Spinal cord (tissue), 10 donors: ENCODE measurements at places on chromosomes 5 and 9. TPM values are rescaled to one million over a fixed set of nuclear protein-coding genes. Genes with fewer than 3 reads are reported as not detected.

DNA sequence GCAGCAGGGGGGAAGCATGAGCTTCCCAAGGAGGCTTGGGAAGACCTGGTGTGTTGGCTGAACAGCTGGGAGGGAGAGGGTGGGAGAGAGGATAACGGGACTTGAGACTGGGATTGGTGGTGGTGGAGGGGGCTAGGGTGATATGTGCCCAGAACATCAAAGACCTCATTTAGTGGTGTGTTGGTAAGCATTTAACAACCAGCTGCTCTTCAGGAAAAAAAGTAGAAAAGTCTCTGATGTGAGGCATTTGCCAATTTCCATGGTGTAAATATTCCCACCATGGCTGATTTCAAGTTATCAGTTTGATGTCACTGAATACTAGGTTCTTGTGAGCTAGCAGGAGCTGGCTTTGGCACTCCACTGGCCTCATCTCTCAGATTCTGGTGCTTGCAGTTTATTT lies 170.8 kb downstream of the MACROH2A1 start:
- H3K27ac ChIP-seq, result no peak overlapping the region
- H3K4me1 ChIP-seq, result peaks cover 17% of the 10 kb centered on the region
- DNase-seq, result no peak
- H3K36me3 ChIP-seq, result no peaks in the 10 kb centered on the region

The TMEM8B gene
- 10.0 TPM for total RNA-seq

The KLHL3 gene
- 10.6 TPM for total RNA-seq

The AK1 gene
- 240 TPM for total RNA-seq

The TMEFF1 gene
- total RNA-seq, result 13.5 TPM

DNA sequence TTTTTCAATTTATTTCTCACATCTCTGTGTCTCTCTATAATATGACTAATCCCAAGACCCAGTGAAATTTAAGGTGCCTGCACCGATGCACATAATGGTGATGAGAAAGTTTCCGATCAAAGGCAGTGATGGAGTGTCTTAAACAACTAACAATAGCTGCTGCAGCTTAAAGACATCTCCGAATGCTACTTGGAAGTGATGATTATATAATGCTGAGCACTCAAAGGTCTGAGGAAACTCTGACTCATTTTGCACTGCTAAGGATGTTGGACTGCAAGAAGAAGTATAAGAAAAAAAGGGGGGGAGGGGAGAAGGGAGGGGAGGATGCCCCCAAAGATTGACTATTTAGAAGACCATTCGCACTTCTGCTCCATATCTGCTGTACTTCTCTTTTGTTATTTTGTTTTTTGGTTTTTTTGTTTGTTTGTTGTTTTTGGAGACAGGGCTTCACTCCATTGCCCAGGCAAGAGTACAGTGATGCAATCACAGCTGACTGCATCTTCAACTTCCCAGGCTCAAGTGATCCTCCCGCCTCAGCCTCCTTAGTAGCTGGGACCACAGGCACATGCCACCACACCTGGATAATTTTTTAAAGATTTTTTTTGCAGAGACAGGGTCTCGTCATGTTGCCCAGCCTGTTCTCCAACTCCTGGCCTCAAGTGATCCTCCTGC lies 192.2 kb downstream of the HSD17B3 start:
- H3K4me1 ChIP-seq, result peaks cover 5% of the 10 kb centered on the region
- H3K27me3 ChIP-seq, result no peaks in the 10 kb centered on the region
- no peak overlapping the region for H3K4me3 ChIP-seq
- no peak for DNase-seq
- H3K27ac ChIP-seq, result no peak overlapping the region
- no peaks in the 10 kb centered on the region for H3K36me3 ChIP-seq

GRCh38 chr9:33374634-33375237 lies 27.6 kb downstream of the AQP7 start:
- no peak overlapping the region for H3K27ac ChIP-seq
- peaks cover 10% of the 10 kb centered on the region for H3K4me1 ChIP-seq
- H3K4me3 ChIP-seq, result peak overlapping the region; percentile 9
- peaks cover 14% of the 10 kb centered on the region for H3K36me3 ChIP-seq
- no peaks in the 10 kb centered on the region for H3K27me3 ChIP-seq

The PTGES gene
- 2.5 TPM for total RNA-seq

DNA sequence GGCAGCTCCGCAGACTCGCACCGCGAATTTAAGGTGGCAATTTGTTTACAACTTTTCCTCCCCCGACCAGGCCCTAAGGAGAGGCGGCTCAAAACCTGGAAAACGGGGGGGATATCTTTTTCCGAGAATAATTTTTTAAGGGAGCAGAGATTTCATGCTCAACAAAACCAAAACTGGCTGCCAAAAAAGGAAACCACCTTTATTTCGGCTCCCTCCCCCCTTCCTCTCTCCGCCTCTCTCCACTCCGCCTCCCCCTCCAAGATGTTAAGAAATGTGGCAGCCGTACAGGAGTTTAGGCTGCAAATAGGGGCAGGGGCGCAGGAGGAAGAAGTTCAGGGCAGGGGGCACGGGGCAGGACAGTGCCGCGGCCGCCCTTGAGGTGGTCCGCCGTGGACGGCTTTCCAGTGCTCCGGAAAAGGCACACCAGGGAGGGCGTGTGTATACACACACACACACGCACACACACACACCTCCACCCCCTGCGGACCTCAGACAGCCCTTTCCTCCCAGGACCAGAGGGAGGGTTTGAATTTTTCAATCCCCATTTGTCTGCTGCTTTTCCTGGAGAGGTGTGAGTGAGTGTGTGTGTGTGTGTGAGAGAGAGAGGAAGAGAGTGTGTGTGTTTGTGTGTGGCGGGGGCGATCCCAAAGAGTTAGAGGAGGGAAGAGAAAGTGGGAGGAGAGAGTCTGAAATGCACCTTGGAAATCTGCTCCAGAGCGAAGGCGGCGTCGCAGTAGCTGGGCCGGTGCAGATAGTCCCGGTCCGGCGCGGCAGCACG lies 9.1 kb downstream of the PTCH1 start:
- no peak for DNase-seq
- H3K4me3 ChIP-seq, result peak overlapping the region; percentile 80
- H3K27ac ChIP-seq, result peak overlapping the region; percentile 94
- peaks cover 11% of the 10 kb centered on the region for H3K36me3 ChIP-seq
- H3K4me1 ChIP-seq, result peaks cover 13% of the 10 kb centered on the region

The BSPRY gene
- 0.33 TPM for total RNA-seq

DNA sequence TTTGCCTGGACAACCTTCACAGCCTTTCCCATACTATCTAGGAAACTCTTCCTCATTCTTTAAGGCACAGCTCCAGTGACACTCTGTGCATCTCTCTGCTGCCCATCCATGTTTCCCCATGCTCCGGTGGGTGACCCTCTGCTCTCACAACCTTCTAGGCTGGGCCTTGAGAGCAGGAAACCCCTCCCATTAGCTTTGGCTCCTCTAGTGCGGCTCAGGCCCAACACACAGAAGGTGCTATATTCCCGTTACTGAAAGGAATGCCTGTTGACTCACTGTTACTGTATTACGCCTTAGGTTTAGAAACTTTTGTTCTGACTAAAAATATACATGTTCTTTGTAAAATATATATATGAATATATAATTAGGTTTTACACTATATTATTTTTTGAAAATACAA lies 8.1 kb upstream of the CCL28 start:
- no peaks in the 10 kb centered on the region for H3K4me1 ChIP-seq
- H3K36me3 ChIP-seq, result no peaks in the 10 kb centered on the region
- no peak overlapping the region for H3K4me3 ChIP-seq
- no peaks in the 10 kb centered on the region for H3K27me3 ChIP-seq

DNA sequence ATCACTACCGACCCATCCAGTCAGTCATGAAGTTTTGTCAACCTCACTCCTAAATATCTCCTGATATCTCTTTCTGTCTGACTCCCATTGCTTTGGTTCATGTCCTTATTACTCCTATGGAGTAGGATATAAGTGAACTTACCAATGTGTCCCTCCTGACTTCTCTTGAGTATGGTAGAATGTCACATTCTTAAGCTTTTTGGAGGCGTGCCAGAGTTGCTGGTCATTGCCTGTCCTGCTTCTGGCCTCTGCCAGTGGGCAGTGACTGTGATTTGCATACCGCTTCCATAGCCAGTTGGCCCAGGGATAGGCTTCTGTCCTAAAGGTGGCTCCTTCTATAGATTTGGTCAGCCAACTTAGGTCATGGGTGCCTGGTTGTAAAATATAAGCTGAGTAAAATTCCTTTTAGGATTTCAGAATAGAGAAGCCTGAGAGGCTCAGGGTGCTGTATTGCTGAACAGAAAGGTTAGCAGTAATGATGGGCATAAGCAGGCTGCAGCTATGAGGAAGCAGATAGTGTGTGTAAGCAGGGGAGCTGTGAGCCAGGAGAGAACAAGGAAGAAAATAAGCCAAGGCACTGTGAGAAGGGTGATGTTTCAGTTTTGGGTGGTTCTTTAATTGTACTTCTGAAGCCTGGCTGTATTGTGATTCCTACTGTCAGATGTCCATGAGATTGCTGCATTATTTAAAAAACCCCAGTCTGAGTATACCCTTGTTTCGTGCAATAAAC lies 16.1 kb upstream of the MARCHF3 start:
- H3K27me3 ChIP-seq, result no peaks in the 10 kb centered on the region
- H3K27ac ChIP-seq, result no peak overlapping the region
- H3K4me3 ChIP-seq, result no peak overlapping the region
- H3K36me3 ChIP-seq, result no peaks in the 10 kb centered on the region
- no peaks in the 10 kb centered on the region for H3K4me1 ChIP-seq
- DNase-seq, result no peak

The GRXCR2 gene
- not detected for total RNA-seq

DNA sequence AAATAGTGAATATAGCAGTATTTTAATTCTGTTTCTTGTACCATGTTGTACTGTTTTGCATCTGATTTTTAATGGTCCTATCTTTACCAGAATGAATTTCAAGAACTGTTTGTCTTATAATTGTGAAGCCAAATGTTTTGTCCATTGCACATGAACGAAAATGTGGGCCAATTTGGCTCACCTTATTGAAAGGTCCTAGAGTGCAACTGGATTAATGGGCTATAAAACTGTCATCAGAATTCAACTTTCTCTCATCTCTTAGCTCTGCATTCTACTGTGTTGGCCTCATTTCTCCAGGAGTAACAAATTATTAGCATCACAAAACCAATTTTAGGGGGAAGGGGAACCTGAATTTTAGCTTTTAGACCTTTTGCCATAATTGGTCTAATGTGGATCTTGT lies 179.4 kb upstream of the NUDT12 start:
- no peak overlapping the region for H3K4me3 ChIP-seq
- H3K36me3 ChIP-seq, result no peaks in the 10 kb centered on the region
- no peaks in the 10 kb centered on the region for H3K27me3 ChIP-seq
- DNase-seq, result no peak

The FCN1 gene
- total RNA-seq, result 1.2 TPM

- no peaks in the 10 kb centered on the region for H3K36me3 ChIP-seq
- DNase-seq, result no peak
- no peak overlapping the region for H3K4me3 ChIP-seq
- H3K4me1 ChIP-seq, result no peaks in the 10 kb centered on the region
These were observed 17.0 kb upstream of the SH3RF2 start for GRCh38 chr5:145919413-145919812.

DNA sequence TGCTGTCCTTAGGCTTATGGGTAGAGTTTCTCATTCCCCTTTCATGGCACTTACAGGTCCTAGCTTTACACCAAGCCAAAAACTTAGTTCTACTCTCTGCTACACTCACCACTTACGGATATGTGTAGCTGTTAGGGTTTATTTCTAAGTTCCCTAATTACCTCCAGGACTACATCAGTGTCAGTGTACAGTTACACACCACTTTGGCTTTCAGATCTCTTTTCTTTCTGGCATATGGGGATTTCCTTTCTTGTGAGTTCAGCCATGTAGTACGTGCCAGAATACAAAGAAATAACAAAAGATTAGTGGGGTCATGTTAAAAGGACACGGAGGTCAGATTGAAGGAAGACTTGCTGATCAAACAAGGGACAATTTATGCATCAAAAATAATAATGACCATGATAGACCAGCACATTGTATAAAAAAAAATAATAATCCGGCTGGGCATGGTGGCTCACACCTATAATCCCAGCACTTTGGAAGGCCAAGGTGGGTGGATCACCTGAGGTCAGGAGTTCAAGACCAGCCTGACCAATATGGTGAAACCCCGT lies 41.8 kb downstream of the LYRM7 start:
- H3K4me3 ChIP-seq, result no peak overlapping the region
- H3K4me1 ChIP-seq, result peaks cover 4% of the 10 kb centered on the region
- no peaks in the 10 kb centered on the region for H3K36me3 ChIP-seq
- no peaks in the 10 kb centered on the region for H3K27me3 ChIP-seq
- no peak for DNase-seq

- H3K36me3 ChIP-seq, result no peaks in the 10 kb centered on the region
- H3K4me1 ChIP-seq, result no peaks in the 10 kb centered on the region
- H3K27me3 ChIP-seq, result no peaks in the 10 kb centered on the region
- no peak overlapping the region for H3K4me3 ChIP-seq
- peak; percentile 84 for DNase-seq
- H3K27ac ChIP-seq, result no peak overlapping the region
These were observed 620.4 kb downstream of the SLCO4C1 start for GRCh38 chr5:101675510-101676219.

The DENND1A gene
- 13.4 TPM for total RNA-seq

The CCIN gene
- 0.50 TPM for total RNA-seq

GRCh38 chr9:19699756-19700155 lies 89.1 kb downstream of the SLC24A2 start:
- H3K36me3 ChIP-seq, result no peaks in the 10 kb centered on the region
- no peaks in the 10 kb centered on the region for H3K4me1 ChIP-seq
- no peak for DNase-seq
- no peak overlapping the region for H3K27ac ChIP-seq
- H3K27me3 ChIP-seq, result no peaks in the 10 kb centered on the region

GRCh38 chr5:102511666-102512065 lies 12.9 kb upstream of the SLCO6A1 start:
- H3K4me1 ChIP-seq, result no peaks in the 10 kb centered on the region
- H3K36me3 ChIP-seq, result no peaks in the 10 kb centered on the region
- no peaks in the 10 kb centered on the region for H3K27me3 ChIP-seq
- no peak overlapping the region for H3K4me3 ChIP-seq

DNA sequence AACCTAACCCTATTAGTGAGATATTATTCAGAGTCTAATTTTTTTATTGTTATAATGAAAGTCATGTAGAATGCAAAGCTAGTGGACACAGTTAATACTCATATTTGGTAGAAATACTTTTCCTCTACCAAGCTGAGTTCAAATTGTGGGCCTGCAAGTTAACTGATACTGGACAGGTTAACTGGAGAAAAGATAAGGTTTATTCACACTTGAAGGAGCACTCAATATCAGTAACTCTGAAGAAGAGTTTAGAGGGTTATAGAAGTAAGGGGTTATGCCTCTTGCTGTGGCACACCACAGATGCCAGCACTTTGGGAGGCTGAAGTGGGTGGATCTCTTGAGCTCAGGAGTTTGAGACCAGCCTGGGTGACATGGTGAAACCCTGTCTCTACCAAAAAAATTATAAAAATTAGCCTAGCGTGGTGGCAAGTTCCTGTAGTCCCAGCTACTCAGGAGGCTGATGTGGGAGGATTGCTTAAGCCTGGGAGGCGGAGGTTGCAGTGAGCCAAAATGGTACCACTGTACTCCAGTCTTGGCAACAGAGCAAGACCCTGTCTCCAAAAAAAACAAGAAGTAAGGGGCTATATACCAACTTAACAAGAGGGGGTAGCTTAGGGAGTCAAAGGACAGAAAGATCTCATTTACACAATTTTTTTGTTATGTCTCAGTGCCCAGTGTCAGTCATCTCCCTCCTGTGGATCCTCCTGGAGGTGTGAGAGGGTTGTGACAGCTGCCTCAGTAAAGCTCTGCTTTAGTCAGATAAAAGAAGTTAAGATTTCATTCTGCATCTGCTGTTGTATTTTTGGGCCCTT lies 121.2 kb upstream of the GRHPR start:
- DNase-seq, result no peak
- H3K36me3 ChIP-seq, result no peaks in the 10 kb centered on the region
- H3K27me3 ChIP-seq, result no peaks in the 10 kb centered on the region
- H3K4me1 ChIP-seq, result no peaks in the 10 kb centered on the region

- no peaks in the 10 kb centered on the region for H3K36me3 ChIP-seq
- no peaks in the 10 kb centered on the region for H3K27me3 ChIP-seq
- H3K27ac ChIP-seq, result no peak overlapping the region
These were observed 507.3 kb downstream of the CTNND2 start for GRCh38 chr5:11396917-11397316.
